ENCODE measurements at places on chromosomes 1 and 21.

DNA sequence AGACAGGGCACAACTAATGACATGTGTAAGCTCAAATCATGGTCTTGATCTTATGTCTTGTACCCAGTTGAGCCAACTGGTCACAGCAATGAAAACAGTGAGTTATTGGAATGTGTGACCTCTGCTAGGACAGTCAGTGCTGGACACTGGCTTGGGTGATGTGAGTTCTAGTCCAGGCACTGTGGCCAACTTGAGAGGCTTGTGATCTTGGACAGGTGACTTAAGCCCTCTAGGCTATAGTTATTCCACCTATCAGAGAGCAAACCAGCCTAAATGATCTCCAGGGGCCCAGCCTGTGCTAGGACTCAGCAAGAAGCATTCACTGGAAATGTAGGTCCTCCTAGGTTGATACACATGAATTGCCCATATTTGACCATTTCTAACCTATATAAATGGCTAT, 1.1 kb downstream of the KCNE2 start:
- no peak for DNase-seq

GRCh38 chr1:112322018-112322417, 74.0 kb upstream of the CTTNBP2NL start:
- DNase-seq: no peak

- DNase-seq: no peak
Observed at GRCh38 chr1:19725606-19726005, 60.9 kb downstream of the HTR6 start.

GRCh38 chr1:244347942-244348341, 103.8 kb downstream of the ADSS2 start:
- no peak for DNase-seq

DNA sequence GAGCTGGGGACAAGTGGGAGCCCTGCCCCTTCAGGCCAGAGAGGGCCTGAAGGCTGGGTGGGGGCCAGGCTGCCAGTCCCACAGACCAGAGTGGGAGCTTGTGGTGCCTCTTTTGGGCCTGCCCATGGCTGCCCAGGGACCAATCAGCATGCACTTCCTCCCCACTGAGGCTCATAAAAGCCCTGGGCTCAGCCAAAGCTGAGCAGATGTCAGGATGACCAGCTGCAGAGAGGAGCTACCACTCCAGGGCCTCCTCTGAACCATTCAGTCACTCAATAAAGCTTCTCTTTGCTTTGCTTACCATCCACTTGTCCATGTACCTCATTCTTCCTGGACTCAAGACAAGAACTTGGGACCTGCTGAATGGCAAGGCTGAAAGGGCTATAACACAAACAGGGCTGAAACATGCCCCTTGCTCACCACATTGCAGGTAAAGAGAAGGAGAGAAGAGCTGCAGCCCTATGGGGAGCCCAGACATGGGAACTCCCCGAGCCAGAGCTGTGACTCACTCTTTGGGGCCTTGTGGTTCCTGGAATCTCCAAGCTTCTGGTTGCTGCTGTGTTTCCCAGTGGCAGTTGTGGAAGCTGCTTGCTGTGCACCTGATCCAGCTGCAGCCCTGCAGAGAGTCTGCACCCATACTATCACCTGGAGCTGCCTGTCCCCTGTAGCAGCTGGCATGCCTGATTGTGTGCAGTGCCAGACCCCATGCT, 82.0 kb downstream of the OLFML3 start:
- no peak for DNase-seq

GRCh38 chr21:39153842-39154241, 29.4 kb downstream of the PSMG1 start:
- no peak for DNase-seq

GRCh38 chr1:25208092-25208491, 24.2 kb downstream of the SYF2 start:
- no peak for DNase-seq

DNA sequence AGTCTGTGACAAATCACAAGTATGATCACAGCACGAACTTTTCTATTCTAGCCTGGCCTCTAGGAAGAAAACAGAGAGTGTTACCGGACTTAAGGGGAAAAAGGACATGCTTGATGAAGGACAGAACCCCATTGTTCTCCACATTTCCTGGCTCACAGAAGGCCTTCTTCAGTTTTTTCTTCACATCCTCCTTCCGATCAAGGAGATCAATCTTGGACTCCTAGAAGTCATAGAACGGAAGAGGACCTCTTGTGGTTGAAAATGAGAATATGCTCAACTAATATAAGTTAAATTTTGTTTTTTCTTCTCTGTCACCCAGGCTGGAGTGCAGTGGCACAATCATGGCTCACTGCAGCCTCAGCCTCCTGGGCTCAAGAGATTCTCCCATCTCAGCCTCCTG, 30.3 kb downstream of the YARS1 start:
- no peak for DNase-seq

- DNase-seq: no peak
Observed at GRCh38 chr1:181159451-181160140, 71.1 kb downstream of the IER5 start.

GRCh38 chr1:196609370-196609737, 1.1 kb upstream of the KCNT2 start:
- DNase-seq: no peak

- no peak for DNase-seq
Observed at GRCh38 chr1:86146566-86146965, 10.0 kb downstream of the COL24A1 start.

DNA sequence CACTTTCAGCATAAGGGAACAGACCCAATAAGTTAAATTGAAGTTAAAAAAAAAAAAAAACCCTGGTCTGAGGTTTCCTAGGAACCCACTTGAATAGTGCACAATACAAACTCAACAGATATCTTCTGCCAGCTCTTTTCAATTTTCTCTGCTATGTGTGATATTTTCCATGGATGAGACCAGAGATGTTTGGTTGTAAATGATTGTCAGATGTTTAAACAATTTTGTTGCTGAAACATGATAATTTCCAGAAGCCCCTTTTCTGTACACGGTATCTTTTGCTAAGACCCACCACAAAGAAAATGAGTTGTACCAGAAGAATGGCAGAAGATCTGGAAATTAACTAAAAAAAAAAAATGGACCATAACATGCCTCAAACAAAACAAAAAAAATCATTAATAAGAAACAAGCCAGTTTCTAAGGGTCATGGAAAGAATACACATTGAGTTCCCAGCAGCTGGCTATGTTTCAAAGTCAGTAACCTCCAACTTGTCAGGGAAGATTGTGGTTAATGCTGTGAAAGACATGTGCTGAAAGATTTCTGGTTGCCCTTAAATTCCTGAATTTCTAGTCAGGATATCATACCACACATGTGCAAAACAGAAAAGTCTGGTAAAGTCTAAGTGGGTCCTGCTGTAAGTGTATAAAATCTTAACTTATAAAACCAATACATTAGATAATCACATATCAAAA, 35.6 kb upstream of the MGST3 start:
- DNase-seq: no peak

DNA sequence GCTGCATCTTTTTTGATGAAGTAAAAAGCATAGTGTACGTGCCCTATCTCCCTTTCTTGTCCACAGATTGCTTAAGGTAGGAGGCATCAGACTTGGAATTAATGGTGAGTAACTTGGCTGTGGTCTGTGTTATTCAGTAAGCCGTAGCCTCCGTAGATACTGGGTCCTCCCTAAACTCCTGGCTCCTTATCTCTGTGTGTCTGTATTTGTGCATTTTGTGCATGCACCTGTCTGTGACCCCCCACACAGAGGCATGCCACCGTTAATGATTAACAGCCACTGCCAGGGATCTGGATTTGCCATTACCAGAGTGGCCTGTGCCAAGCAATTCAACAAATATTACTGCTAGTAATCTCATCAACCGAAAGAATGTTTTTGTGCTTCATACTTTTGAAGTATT, 31.9 kb downstream of the MAP3K21 start:
- no peak for DNase-seq

- DNase-seq: no peak
Observed at GRCh38 chr21:38365521-38365920, 108.7 kb downstream of the KCNJ15 start.

GRCh38 chr1:189605226-189605625, 872.4 kb downstream of the BRINP3 start:
- no peak for DNase-seq

GRCh38 chr1:43743206-43743605, 35.9 kb downstream of the ST3GAL3 start:
- DNase-seq: no peak
